GM23248 (cell line): ENCODE measurements at places on chromosomes 3 and 15.
A peak's percentile ranks its signal among the peaks of the same experiment; 100 is the strongest.

DNA sequence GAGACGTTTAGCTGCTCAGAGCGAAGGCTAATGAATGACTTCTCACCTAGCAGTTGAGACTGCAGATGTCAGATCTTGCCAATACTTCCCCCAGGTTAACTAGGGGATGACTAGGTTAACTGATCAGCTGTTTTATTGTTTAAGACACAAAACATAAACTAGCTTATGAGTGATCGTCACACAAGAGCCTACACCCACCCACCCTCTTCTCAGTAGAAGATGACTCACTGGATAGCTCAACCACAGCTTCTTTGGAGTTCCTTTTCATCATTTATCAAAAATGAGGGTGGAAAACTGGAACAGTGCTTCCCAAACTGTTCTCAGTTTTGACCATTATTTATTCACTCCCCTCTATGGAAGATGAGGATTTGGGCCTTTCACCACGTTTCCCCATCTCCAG, 25.2 kb downstream of the GASK1A start:
- H3K27ac ChIP-seq, result 0 out of 2 replicates have a peak overlapping the region, but pooled peaks have one; percentile 0
- H3K4me3 ChIP-seq, result no peak overlapping the region
- H3K27me3 ChIP-seq, result no peaks in the 10 kb centered on the region
- H3K4me1 ChIP-seq, result peaks cover 34% of the 10 kb centered on the region
- DNase-seq, result peak; percentile 81

DNA sequence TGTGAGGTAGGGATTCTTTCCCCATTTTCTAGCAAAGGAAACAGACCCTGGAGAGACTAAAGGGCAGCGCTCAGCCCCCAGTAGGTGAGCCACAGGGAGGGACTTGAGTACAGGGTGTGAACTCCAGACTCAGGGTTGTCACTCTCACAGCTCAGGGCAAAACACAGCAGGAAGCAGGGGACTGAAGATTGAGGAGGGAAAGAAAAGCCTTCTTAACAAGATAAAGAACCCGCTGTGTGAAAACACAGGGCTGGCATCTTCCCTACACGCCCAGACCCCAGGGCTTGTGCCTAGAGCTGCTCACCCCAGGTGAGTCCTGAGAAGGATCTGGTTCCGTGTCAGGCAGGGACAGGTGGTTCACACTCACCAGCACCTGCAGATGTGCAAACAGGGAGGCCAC, 59.6 kb downstream of the ABTB1 start:
- H3K36me3 ChIP-seq, result no peaks in the 10 kb centered on the region
- no peak overlapping the region for H3K4me3 ChIP-seq
- H3K27me3 ChIP-seq, result no peaks in the 10 kb centered on the region
- H3K4me1 ChIP-seq, result peaks cover 31% of the 10 kb centered on the region

- no peaks in the 10 kb centered on the region for H3K36me3 ChIP-seq
- H3K4me3 ChIP-seq, result no peak overlapping the region
- H3K27me3 ChIP-seq, result no peaks in the 10 kb centered on the region
- DNase-seq, result no peak
- H3K4me1 ChIP-seq, result peaks cover 29% of the 10 kb centered on the region
Measured at GRCh38 chr3:53808496-53808895, 37.7 kb downstream of the CHDH start.

- H3K4me1 ChIP-seq, result no peaks in the 10 kb centered on the region
- no peak overlapping the region for H3K4me3 ChIP-seq
- H3K27me3 ChIP-seq, result no peaks in the 10 kb centered on the region; the same call in 1 of the 2 replicates
- H3K27ac ChIP-seq, result no peak overlapping the region
- H3K36me3 ChIP-seq, result no peaks in the 10 kb centered on the region
Measured at GRCh38 chr3:34268032-34268709, 469.7 kb downstream of the PDCD6IP start.

DNA sequence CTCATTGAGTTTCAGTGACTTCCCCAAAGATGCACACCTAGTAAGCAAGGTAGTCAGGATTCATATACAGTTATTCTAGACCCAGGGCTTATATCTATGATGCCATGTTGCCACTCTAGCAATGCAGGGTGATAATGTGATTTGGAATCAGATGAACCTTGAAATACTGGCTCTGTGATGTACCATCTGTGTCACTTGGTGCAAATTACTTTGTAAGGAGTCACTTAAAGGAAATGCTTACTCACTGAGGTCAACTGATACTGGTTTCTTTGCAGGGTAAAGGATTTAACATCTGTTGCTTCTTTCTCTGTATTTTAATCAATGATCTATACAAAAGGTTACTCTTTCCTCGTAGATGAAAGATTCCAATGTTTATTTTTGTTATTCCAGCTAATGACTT, 10.8 kb downstream of the ASB14 start:
- DNase-seq, result peak; percentile 58
- H3K4me1 ChIP-seq, result peaks cover 8% of the 10 kb centered on the region
- H3K27ac ChIP-seq, result no peak overlapping the region
- no peaks in the 10 kb centered on the region for H3K36me3 ChIP-seq

GRCh38 chr15:51310064-51310463, 28.3 kb downstream of the CYP19A1 start:
- no peaks in the 10 kb centered on the region for H3K36me3 ChIP-seq
- DNase-seq, result peak; percentile 79
- no peak overlapping the region for H3K4me3 ChIP-seq
- H3K27ac ChIP-seq, result no peak overlapping the region
- H3K4me1 ChIP-seq, result peaks cover 23% of the 10 kb centered on the region
- no peaks in the 10 kb centered on the region for H3K27me3 ChIP-seq

- H3K4me1 ChIP-seq, result peaks cover 44% of the 10 kb centered on the region
- no peaks in the 10 kb centered on the region for H3K36me3 ChIP-seq
- no peaks in the 10 kb centered on the region for H3K27me3 ChIP-seq
- H3K4me3 ChIP-seq, result no peak overlapping the region
- DNase-seq, result peak; percentile 87
- H3K27ac ChIP-seq, result peak overlapping the region; percentile 70
Measured at GRCh38 chr3:134446800-134447199, 39.0 kb downstream of the ANAPC13 start.

DNA sequence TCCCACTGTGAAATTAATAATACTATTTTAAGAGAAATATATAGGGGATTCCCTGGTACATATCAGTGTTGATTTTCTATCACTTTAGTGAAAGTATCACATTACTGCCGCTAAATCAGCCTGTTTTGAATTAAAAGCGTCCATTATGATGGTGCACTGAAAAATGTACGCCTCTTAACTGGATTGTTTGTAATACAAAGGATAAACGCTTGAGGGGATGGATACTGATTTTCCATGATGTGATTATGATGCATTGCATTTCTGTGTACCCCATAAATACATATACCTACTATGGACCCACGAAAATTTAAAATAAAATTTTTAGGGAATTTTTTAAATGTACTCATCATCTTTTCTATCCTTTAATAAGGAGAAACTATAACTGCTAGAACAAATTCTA, 478.6 kb downstream of the MAGI1 start:
- peaks cover 6% of the 10 kb centered on the region; the same call in 1 of the 2 replicates for H3K4me1 ChIP-seq
- no peak overlapping the region for H3K4me3 ChIP-seq
- no peaks in the 10 kb centered on the region for H3K36me3 ChIP-seq
- no peak overlapping the region for H3K27ac ChIP-seq
- no peak for DNase-seq

- no peaks in the 10 kb centered on the region for H3K27me3 ChIP-seq
- H3K4me1 ChIP-seq, result peaks cover 50% of the 10 kb centered on the region
- peaks cover 38% of the 10 kb centered on the region for H3K36me3 ChIP-seq
- no peak for DNase-seq
- no peak overlapping the region for H3K27ac ChIP-seq
Measured at GRCh38 chr3:123837858-123838257, 46.3 kb downstream of the MYLK start.

DNA sequence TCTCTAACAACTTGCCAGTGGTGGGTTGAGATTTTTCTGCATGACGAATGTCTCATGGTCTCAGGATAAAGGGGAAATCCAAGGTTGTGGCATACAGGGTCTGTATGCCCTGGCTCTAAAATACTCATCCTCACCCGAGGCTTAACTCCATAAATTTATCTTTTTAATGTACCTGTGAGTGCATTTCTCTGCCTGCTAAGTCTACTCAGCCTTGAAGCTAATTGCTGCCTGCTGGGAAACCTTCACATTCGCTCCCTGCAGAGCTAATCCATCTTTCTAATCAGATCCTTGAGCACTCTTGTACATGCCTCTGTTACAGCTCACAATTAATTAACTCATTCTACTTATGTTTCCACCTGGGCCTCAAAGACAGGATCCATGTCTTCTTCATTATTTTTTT, 93.8 kb downstream of the CMSS1 start:
- no peaks in the 10 kb centered on the region for H3K27me3 ChIP-seq
- H3K4me3 ChIP-seq, result no peak overlapping the region
- H3K27ac ChIP-seq, result no peak overlapping the region
- H3K4me1 ChIP-seq, result peaks cover 13% of the 10 kb centered on the region
- DNase-seq, result no peak

- no peaks in the 10 kb centered on the region for H3K27me3 ChIP-seq
- no peaks in the 10 kb centered on the region for H3K36me3 ChIP-seq
- no peak overlapping the region for H3K27ac ChIP-seq
- no peak overlapping the region for H3K4me3 ChIP-seq
Measured at GRCh38 chr3:178439504-178439903, 96.7 kb upstream of the KCNMB2 start.

DNA sequence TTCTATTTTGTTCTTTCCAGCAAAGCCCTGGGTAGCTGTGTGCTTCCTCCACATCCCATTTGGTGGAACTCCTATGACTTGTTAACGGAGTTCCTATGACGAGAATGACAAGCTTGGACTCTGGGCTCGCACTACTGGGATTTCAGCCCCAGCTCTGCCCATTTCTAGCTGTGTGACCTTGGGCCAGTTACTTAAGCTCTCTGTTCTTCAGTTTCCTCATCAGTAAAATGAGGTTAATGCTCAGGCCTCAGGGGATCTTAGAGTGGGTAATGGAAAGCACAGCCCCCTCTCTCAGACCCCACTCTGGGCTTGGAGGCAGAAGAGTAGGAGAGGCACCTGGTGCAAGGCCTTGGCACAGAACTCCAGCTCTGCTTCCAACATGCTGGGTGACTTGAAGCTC, 123.1 kb downstream of the SMAD6 start:
- H3K4me1 ChIP-seq, result peaks cover 22% of the 10 kb centered on the region
- H3K27ac ChIP-seq, result no peak overlapping the region
- no peak for DNase-seq

DNA sequence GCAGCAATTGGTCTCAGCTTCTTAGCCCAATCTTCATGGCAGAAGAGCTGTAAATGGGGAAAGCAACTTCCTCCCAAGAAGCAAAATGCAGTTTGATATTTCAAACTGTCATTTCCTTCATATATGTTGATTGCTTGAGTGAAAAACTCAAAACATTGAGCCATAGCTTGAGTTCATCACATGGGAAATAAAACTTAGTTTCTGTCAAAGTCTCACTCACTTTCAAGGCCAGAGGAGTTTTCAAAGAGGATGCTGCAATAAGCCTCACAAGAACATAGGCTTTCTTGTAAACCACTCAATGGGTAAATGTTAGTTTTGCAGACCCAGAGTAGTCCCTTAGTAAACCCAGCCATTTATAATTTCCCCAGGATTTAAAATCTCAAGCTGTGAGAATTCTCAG, 29.1 kb upstream of the SUCLG2 start:
- H3K27me3 ChIP-seq, result no peaks in the 10 kb centered on the region
- no peaks in the 10 kb centered on the region for H3K4me1 ChIP-seq
- no peaks in the 10 kb centered on the region for H3K36me3 ChIP-seq
- H3K27ac ChIP-seq, result no peak overlapping the region

DNA sequence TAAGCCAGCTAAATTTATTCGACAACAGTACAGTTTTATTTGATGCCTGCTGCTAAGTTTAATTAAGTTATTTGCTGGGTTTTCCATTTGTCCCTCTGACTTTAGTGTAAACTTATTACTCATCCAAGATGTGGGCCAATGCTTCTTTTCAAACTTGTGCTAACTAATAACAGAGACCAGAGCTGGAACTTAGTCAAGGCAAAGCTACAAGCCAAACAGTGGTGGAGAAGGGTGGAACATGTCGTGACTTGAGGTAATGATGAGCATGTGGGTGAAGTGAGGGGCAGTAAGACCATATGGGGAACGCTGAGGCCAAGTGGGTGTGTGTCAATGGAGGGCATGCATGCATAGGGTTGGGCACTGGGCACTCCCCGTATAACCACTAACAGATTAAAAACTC, 63.9 kb downstream of the NMD3 start:
- no peaks in the 10 kb centered on the region for H3K27me3 ChIP-seq
- no peak overlapping the region for H3K4me3 ChIP-seq
- H3K4me1 ChIP-seq, result no peaks in the 10 kb centered on the region
- H3K27ac ChIP-seq, result no peak overlapping the region
- H3K36me3 ChIP-seq, result no peaks in the 10 kb centered on the region
- peak; percentile 31 for DNase-seq

- H3K27me3 ChIP-seq, result no peaks in the 10 kb centered on the region
- H3K36me3 ChIP-seq, result no peaks in the 10 kb centered on the region
- no peak for DNase-seq
Measured at GRCh38 chr3:172692751-172693338, 18.0 kb downstream of the NCEH1 start.

- H3K4me3 ChIP-seq, result no peak overlapping the region
- no peak overlapping the region for H3K27ac ChIP-seq
Measured at GRCh38 chr15:78282324-78282723, 17.1 kb downstream of the SKIC8 start.

GRCh38 chr3:18295171-18295920, 129.8 kb downstream of the SATB1 start:
- peak; percentile 91 for DNase-seq
- H3K36me3 ChIP-seq, result no peaks in the 10 kb centered on the region
- no peak overlapping the region for H3K4me3 ChIP-seq
- no peaks in the 10 kb centered on the region for H3K27me3 ChIP-seq

- no peak overlapping the region for H3K27ac ChIP-seq
- DNase-seq, result no peak
- peaks cover 5% of the 10 kb centered on the region; the same call in 1 of the 2 replicates for H3K36me3 ChIP-seq
- no peak overlapping the region for H3K4me3 ChIP-seq
- peaks cover 52% of the 10 kb centered on the region for H3K4me1 ChIP-seq
- H3K27me3 ChIP-seq, result no peaks in the 10 kb centered on the region
Measured at GRCh38 chr15:66753687-66754377, 51.8 kb downstream of the SMAD6 start.

DNA sequence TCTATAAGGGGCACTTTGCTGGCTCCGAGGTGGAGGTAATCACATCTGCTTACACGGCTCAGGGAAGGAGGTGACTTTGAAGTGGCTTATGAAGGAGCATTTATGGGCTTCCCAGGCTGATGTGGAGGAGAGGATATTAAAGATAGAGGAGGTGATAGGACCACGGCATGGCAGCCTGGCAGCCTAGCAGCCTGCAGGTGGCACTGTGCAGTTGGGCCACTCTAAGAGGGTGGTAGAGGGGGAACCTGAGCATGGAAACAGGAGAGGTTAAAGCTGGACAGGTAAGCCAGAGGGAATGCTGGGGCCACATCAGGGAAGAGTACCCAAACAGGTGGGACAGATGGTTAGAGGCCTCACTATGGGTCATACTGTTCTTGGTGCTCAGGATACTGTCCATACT, 375.0 kb downstream of the WDR72 start:
- no peaks in the 10 kb centered on the region for H3K4me1 ChIP-seq
- H3K27me3 ChIP-seq, result no peaks in the 10 kb centered on the region
- no peak overlapping the region for H3K27ac ChIP-seq
- no peaks in the 10 kb centered on the region for H3K36me3 ChIP-seq
- no peak overlapping the region for H3K4me3 ChIP-seq

- H3K27me3 ChIP-seq, result peaks cover 20% of the 10 kb centered on the region
- H3K27ac ChIP-seq, result no peak within 1 kb of the TSS
- H3K4me1 ChIP-seq, result no peaks in the 10 kb centered on the region
- H3K36me3 ChIP-seq, result no peaks in the 10 kb centered on the region
- peak; percentile 80 for DNase-seq
Measured at GRCh38 chr3:127628788-127629466, at the start of gene PODXL2. TSS of gene PODXL2 (plus strand) at chr3:127629185. CDS start at chr3:127629220, 35 bp downstream.
